ENCODE measurements at places on chromosomes 11 and 22. TPM values are rescaled to one million over a fixed set of nuclear protein-coding genes. Genes with fewer than 3 reads are reported as not detected.

GRCh38 chr11:67592880-67593564, 9.4 kb downstream of the GSTP1 start:
- no peak for DNase-seq

GRCh38 chr22:34866495-34867131, 199.3 kb upstream of the ISX start:
- no peak for DNase-seq

DNA sequence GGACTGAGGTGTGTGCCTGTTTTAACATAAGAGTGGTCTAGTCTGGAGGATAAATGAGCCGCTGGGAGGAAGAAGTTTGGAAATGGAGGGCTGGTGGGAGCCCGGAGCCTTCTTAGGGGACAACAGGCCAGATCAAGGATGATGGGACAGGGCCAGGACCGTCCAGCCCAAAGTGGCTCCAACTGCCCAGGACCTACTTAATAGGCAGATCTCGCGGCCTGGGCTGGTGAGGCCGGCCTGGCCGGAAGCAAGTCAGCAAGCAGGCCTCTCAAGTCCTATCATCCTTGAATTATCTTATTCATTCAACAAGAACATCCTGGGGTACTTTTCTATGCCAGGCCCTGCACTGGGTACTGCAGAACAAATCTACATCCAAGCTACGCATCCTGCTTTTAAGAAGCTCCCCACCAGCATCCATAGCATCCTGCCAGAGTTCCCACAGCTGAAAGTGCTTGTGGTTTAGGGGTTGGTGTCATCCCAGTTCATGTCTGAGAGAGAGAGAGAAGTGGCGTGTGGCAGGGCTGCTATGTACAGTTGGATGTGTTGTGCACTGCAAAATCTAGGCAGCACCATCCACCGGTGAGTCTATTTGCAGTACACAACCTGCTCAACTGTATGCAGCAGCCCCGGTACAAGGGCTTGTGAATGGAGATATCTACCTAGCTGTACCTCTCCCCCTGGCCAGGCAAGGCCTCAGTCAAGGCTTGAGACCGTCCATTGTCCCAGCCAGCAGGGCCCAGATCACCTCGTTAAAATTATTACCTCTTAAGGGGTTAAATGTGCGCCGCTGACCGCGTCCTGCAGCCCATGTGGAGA, 82.1 kb downstream of the FBLN1 start:
- DNase-seq, result no peak

GRCh38 chr11:29483831-29484230, 533.0 kb downstream of the KCNA4 start:
- DNase-seq, result no peak

DNA sequence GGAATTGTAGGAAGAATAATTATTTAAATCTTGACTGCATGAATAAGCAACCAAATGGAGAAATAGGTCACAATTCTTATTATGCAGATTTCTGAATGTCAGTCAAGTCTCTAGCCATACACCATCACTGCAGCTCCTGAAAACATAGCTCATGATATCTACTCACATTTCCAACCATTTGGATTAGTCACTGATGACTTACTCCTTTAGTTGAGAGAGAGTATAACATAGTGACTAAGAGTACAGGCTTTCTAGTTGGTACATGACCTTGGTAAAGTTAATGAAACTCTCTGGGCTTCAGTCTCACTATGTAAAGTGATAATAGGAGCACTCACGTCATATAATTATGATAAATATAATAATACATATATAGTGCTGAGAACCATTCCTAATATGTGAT, 265.2 kb downstream of the KCNA4 start:
- DNase-seq, result no peak

- no peak for DNase-seq
Measured at GRCh38 chr11:79253280-79253679, 187.6 kb downstream of the TENM4 start.

- no peak for DNase-seq
Measured at GRCh38 chr11:65491163-65491465, 7.7 kb upstream of the MALAT1 start.

- DNase-seq, result no peak
Measured at GRCh38 chr11:124329787-124330478, 9.9 kb upstream of the OR8D2 start.

- DNase-seq, result no peak
Measured at GRCh38 chr11:120749395-120749794, 237.8 kb downstream of the GRIK4 start.

GRCh38 chr11:93197380-93198214, at the start of gene SLC36A4:
SLC36A4 (minus strand) TSS chr11:93197991; CDS start chr11:93197832, 159 bp downstream.
- DNase-seq, result peak; percentile 84

DNA sequence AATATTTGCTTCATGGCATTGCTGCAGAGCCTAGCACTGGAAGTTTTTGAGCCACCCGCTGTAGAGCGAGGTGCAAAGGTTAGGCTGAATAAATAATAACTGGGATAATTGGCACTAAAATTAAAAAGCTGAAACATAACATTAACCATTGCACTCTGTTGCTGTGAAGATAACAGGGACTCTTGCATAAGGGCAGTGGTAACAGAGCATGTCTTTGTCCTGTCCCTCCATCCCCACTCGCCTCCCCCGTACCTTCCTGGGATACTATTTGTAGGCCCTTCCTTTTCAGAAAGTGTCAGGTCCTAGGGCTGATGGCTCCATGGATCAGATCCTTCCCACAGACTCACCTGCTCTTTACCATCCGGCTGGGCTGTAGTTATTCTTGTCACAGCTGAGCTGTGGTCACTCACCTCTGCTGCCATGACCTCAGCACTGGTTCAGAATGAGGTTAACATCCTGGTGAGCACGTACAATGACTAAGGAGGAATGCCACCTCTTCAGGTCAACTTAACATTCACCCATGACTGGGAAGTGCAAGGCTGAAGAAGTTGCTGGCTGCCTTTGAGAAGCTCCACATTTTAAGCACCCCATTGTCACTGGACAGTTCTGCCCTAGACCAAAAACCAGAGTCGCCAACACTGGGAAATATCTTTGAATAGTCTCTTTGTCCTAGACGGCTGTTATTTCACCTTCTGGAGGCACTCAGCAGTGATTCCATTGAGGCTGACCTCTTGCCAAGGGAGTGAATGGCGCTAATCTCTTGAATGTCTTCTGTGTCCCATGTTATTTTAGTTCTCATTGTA, 103.2 kb upstream of the KIRREL3 start:
- no peak for DNase-seq

- DNase-seq, result no peak
Measured at GRCh38 chr11:44456544-44457300, 108.7 kb upstream of the CD82 start.

GRCh38 chr11:1570896-1571759, 943 bp downstream of the DUSP8 start:
- no peak for DNase-seq

GRCh38 chr11:79813551-79813950, 372.7 kb upstream of the TENM4 start:
- no peak for DNase-seq

DNA sequence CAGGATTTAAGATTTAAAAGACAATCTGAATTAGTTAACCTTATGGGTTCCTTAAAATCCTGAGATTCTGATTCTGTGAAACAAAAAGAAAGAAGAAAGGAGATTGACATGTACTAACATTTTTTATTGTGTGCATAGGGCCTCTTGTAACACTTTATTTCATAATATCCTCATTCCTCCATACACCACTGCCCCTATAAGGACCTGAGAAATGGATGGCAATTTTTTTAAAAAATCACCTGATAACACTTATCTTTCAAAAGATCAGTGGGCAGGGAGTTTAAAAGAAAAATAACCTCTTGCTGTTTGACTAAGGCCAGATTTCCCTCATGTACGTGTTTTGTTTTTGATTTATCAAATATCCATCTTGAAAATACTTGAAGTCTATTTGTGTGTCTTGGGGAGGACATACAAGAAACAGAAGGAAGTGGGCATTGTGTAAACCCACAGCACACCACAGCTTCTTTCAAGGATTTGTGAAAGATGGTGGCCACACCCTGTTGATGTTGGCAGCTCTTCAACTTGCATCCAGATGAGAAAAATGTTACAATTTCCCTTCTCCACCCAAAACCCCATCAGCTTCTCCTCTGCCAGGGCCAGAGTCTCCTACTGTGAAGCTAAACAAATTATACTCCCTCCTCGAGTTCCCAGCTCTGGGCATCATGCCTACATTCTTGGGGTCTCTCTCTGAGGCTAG, 35.0 kb upstream of the MPEG1 start:
- DNase-seq, result no peak

DNA sequence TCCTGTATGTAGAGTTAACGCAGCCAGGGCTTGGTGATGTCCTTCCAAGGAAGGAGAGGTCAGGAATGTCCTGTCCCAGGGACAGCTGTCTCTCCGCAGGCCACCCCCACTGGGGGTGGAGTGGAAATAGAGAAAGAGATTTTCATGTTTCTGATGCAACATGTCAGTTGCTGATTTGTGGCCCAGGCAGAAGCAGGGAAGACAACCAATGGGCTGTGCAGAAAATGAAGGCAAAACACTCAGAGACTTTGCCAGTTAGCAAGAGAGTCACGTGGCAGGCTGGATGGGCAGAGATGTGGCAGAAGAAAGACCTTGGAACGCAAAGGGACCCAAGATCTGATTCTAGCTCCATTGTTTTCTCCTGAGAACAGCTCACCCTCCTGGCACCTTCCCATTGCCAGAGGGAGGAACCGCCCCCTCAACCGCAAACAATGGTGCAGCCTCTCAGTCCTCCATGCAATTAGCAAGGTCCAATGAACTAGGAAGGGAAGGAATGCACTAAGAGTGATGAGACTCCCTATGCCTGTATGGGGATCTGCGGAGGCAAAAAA, 71.0 kb downstream of the SYN3 start:
- no peak for DNase-seq

DNA sequence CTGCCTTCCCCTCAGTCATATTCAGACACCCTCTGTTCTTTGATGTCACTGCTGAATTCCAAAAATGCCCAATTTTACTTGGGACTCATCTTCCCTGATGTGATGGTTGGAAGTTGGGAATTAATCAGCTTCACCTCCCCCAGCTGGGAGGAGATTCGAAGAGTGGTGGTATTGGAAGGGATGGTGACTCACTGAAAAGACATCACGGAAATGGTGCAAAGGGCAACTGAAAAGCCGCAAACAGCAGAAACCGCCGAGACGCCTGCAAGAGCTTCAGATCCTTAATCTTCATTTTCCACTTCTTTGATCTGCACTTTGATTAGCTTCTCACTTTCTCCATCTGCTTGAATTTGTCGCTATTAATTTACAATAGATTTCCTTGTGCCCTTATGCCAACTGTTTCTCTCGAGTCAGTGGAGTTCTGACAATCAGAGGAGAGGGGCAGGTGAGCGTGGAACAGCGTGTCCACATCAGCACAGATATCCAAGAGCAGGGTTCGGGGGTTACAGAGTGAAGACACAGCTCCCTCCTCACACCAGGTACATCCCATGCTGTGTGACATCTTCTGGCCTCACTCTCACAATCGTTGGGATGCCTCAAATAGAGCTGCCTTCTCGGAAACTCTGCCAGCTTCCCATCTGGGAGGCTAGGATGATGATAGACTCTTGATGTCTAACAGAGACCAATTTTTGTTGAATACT, 325.4 kb downstream of the BRD1 start:
- DNase-seq, result no peak

GRCh38 chr11:66336234-66337102, at the start of gene RIN1:
RIN1 (minus strand) TSS chr11:66336434; CDS start chr11:66336402, 32 bp downstream.
- DNase-seq, result no peak

GRCh38 chr22:41928593-41929417, 2.2 kb upstream of the TNFRSF13C start:
- DNase-seq, result no peak

- peak; percentile 86 for DNase-seq
Measured at GRCh38 chr22:46070803-46071450, 79.4 kb upstream of the PPARA start.

- DNase-seq, result no peak
Measured at GRCh38 chr11:117073539-117073938, 24.7 kb downstream of the SIK3 start.

DNA sequence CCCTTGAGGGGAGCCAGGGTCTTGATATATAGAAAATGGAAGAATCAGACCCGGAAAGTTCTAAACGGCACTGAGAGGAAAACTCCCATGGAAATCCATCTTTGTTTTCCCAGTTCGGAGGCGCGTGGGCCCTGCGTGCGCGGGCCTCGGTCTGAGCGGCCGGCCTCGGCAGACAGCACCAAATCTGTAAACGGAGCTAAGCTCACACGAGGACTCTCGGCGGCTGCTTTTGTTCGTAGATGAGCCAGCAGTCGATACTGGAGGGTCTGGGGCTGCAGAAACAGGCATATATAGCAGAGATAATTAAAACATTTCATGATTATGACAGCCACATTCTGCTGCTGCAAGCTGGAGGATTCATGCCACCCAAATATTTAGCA, 68.5 kb upstream of the PPARA start:
- DNase-seq, result no peak

DNA sequence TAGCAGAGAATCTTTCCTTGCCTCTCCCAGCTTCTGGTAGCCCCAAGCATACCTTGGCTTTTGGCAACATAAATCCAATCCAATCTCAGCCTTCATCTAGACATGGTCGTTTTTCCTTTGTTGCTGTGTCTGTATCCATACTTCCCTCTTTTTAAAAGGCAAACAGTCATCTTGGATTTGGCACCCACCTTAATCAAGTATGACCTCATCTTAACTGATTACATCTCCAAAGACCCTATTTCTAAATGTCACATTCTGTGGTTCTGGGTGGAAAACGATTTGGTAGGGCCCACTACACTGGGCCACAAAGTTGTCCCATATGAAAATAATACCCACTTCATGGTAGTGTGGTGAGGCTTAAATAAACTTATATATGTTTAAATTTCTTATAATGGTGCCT, 852 bp downstream of the BUD13 start:
- no peak for DNase-seq

DNA sequence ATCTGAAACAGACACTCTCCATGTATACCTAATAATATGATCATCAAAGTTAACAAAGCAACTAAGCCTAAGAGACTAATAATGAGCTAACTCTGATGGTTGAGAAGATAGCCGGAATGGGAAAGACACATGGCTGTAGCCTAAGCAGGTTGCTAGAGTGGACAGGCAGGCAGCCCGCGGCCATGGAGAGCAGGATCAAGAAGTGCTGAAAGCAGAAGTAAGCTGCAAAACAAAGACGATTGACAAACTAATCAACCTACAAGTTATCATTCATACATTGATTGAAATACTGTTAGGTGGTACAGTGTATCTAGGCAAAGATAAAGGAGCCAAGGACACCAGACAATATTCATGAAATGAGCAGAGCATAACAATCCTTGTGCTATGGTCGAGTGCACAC, 29.3 kb downstream of the SLN start:
- DNase-seq, result no peak

DNA sequence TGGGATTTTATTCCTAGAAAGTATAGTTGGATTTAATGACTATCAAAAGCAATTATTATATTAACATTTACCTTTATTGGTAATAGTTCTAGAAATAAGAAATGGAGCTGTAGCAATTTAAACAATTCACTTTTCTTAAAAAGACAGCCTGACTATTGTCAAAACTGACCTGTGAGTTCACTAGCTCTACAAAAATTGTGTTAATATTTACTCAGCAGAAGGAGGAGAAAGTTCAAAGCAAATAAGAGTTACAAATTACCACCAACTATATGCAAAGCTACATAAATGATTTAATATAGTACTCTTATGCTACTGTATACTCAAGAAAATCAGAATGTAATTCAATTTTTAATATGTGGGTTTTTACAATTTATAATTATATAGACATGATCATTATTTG, 310.0 kb downstream of the DCDC1 start:
- no peak for DNase-seq

GRCh38 chr11:95254716-95255115, 23.7 kb upstream of the SESN3 start:
- no peak for DNase-seq

GRCh38 chr22:45905924-45906865, 70.8 kb downstream of the WNT7B start:
- DNase-seq, result no peak

The DGCR8 gene
- 45.3 TPM for polyA plus RNA-seq

The RFPL2 gene
- not detected for polyA plus RNA-seq

The PRRG4 gene
- 0.36 TPM for polyA plus RNA-seq

The PLEKHB1 gene
- 0.99 TPM for polyA plus RNA-seq

The PACSIN3 gene
- polyA plus RNA-seq, result 284 TPM
